Naive B cell (primary cell): ENCODE measurements at places on chromosomes 5 and 9.

DNA sequence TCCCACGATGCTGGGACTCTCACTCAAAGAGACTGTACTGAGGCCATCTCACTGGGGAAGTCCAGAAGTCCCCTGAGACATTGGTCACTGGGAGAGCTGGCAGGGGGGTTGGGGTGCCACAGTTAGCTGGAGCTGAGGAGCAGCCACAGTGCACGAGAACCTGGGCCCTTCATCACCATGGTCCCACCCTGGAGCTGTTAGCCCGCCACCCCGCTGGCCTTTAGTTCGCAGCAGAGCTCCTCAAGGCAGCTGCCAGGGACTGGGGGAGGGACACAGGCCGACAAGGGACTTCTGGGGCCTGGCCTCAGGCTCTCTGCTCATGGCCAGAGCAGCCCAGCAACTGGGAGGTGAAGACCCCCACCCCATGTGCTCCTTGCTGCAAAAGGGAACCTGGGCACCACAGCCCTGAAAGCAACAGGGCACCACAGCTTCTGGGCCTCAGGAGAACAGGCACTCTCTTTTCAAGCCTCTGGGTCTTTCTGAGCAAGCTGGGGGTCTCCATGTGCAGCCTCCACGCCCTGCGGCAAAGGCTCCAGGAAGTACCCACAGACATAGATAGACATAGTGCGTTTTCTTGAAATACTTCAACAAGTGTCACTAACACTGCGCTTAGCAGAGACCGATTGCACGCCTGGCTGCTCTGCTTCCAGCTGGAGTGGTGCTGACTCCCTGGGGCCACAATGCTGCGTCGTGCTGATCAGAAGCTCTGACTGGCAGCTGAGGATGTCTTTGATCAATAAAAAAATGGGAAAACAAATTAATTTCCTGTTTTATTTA lies 46.0 kb downstream of the VAV2 start:
- DNase-seq: peak; percentile 55

DNA sequence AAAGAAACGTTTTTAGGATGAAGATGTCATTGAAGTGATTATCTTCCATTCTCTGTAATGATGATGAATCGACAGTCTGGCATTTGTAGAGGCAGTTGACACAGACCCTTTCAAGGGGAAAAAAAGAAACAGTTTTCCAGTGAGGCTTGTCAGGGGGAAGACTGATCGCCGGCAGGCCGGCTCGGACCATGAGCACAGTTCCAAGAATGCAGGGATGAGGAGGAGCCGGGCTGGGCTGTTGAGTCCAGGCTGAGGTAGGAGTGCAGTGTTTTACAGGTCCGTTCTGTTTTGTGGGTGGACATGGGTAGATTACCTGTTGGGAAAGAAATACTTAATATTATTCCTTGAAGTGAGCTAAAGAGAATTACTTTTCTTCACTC lies 194.6 kb downstream of the AOPEP start:
- no peak for DNase-seq

DNA sequence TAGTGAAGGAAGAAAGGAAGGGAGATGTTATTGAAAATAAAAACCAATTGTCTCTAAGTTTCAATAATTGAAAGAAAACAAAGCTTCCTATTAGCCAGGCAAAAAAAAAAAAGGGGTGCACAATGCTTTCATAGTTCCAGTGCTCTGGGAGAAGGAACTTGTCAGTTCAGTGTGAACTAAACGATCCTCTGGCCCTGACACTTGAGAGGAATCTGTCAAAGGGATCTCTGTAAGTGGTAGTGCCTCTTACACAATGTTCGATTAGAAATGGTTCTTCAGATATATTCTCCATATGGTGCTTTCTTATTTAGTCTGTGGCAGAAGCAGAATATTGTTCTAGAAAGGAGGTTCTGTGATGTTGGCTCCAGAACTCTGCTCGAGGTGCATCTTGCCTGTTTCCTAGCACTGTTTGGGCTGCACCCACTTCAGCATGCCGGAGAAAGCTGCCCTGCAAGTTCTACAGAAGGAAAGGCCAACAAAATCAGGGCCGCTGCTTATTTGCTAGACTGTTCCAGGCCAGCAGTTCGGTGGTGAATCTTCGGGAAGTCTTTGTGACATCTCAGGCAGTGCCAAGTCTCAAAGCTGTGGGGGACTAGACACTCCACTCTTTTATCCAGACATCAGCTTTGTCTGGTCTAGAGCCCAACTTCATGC lies 90.9 kb downstream of the PIK3R1 start:
- no peak for DNase-seq

DNA sequence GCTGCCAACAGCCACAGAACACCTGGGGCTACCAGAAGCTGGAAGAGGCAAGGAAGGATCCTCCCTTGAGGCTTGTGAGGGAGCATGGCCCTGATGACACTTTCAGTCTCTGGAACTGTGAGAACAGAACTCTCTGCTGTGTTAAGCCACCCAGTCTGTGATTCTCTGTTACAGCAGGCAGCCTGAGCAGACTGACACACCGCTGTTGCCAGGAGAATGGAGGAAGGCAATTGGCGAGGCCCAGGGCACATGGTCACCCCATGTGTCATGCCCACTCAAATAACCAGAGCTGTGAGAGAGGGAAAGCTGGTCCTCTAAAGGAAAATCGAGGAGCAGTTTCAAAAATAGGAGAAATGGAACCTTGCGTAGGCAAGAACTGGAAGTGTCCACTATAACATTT lies 12.0 kb upstream of the KIF4B start:
- no peak for DNase-seq

- no peak for DNase-seq
Measured at GRCh38 chr5:127970854-127971425, 112.6 kb upstream of the SLC12A2 start.

DNA sequence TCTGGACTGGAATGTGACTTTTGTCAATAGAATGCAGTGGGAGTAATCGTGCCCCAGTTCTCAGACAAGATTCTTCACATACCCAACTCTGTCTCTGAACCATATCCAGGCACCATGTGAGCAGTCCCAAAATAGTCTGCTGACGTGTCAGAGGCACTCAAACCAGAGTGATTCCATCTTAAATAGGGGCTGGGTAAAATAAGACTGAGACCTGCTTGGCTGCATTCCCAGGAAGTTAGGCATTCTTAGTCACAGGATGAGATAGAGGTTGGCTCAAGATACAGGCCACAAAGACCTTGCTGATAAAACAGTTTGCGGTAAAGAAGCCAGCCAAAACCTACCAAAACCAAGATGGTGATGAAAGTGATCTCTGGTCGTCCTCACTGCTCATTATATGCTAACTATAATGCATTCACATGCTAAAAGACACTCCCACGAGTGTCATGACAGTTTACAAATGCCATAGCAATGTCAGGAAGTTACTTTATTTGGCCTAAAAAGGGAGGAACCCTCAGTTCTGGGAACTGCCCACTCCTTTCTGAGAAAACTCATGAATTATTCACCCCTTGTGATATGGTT lies 16.9 kb upstream of the PLCXD3 start:
- DNase-seq: no peak

DNA sequence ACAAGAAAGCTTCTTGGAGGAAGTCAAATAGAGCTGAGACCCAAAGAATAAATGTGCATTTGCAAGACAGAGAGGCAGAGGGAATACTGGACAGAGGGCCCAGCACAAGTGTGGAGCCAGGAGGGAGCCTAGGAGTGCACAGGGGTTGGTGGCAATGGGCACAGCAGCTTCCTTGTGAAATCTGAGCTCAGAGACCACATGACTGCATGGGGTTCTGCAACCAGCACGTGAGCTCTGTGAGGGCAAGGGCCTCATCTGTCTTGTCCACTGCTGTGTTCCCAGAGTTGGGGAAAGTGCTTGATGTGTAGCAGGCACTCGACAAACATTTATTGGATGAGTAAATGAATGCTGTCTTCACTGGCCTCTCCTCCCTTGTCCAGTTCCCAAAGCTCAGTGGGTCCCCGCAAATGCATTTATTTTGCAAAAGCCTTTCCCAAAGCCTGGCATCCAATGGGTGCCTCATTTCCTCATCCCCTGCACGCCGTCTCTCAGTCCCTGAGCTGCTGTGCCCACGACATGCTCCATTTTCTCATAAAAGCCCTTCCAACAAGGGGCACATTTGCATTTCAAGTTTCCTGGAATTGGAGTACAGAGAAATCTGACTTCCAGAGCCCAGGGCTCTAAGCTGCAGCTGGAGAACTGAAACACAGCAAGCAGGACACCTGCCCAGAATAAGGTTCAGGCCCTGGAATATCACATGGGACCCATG lies 58.5 kb downstream of the KCNIP1 start:
- DNase-seq: no peak

DNA sequence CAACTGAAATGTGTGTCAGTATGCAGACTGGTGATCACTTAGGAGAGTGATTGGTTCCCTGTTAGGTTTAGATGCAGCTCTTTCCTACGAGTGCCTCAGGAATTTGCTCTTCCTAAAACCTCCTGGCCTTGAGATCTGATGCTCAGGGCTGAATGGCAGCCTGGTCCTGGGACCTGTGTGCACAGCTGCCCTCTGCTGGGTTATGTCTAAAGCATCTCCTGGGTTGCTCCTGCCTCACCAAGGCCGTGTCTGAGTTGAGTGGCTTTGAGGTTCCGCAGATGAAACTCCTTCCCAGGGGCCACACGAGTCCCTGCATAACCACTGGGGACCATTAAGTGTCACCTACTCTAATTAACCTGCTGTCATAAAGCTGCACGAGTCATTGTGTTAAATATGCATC lies 59.5 kb downstream of the MVB12B start:
- DNase-seq: no peak

DNA sequence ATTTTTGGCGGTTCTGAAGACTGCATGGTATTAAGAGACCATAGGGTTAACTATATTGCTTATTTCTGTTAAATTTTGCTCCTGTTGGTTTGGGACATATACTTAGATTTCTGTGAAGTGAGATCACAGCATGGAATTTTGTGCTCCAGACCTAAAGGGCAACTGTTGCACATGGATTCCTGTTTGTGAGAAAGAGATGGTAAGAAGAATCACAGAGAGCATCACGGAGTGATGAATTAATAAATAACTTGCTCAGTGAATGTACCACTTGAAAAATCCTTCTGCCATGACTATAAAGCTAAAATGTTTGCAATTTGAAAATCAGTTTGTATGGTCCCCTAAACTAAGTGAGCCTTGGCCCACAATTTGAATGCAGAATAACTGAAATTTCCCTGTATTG lies 4.5 kb downstream of the PSAT1 start:
- no peak for DNase-seq

DNA sequence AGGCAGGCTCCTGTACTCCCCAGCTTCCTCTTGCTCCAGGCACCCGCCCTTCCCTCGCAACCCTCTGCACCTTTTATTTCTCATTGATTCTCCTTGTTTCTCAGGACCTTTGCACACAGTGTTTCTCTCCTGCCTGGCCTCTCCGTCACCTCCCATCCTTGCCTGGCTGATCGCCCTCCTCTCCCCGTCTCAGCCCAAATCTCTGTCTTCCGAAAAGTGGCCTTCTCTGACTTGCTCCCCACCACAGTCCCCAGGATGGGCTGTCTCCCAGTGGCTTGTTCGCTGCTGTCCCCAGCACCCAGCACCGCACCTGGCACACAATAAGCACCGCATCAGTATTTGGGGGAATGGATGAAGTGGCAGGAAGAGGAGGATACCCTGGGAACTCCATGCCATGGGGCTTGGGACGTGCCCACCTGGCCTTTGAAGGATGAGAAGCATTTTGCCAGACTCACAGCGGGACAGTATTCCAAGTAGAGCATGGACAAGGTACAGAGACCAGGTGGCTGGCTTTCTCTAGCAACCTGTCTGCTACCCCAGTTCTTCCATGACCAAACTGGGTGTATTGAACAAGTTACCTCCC lies 62.5 kb downstream of the LMX1B start:
- no peak for DNase-seq

GRCh38 chr5:15441433-15442192 lies 58.4 kb upstream of the FBXL7 start:
- no peak for DNase-seq

DNA sequence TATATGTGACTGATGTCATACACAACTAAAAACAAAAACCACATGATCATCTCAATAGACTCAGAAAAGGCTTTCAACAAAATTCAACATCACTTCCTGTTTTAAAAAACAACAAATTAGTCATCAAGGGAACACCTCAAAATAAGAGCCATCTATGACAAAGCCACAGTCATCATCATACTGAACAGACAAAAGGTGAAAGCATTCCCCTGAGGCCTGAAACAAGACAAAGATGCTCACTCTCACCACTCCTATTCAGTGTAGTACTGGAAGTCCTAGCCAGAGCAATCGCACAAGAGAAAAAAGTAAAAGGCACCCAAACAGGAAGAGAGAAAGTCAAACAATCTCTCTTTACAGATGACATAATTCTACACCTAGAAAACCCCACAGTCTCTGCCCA lies 893.5 kb upstream of the EDIL3 start:
- DNase-seq: no peak

GRCh38 chr9:135926402-135927194 lies 19.3 kb upstream of the CAMSAP1 start:
- no peak for DNase-seq

DNA sequence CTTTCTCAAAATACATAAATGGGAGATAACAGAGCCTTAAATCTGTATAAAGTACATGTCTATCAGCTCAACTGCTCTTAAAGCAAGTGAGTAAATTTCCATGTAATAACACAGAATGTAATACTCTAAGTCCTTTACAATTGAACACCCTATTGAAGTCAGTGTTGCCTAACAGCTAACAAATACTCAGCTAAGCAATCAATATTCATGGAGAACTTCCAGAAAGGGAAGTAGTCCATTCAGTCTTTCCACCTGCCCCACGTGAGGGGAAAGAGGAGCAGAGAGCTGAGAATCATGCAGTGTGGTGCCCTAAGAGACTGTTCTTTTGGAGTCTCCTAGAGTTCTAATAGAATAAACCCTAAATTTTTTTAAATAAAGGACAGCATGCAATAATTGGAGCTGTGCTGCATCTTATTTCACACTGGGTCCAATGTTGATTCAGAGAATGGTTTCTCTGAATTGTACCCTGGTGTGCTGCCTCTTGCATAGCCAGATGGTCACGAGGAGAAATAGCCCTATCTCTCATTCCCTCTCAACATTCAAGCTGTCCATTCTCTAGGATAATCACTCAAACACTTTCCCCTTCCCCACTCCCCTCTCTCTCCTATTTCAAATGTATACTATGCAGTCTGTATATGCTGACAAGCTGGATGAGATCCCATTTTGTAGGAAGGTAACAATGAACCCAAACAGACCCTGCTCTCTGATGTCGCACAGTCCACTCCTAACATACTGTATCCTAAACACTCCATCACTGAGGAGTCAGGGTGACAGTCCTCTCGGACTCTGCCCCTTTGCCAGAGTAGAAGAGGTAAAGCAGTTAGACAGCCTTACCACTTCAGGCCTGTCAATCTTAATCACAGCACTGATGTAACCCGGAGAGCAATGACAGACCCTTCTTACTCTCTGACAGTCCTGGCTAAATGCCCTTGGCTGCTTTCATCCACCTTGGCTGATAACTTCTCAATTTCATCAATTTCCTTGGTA lies 134.8 kb downstream of the EPB41L4A start:
- DNase-seq: no peak

- no peak for DNase-seq
Measured at GRCh38 chr5:156582193-156582598, 255.2 kb downstream of the SGCD start.

DNA sequence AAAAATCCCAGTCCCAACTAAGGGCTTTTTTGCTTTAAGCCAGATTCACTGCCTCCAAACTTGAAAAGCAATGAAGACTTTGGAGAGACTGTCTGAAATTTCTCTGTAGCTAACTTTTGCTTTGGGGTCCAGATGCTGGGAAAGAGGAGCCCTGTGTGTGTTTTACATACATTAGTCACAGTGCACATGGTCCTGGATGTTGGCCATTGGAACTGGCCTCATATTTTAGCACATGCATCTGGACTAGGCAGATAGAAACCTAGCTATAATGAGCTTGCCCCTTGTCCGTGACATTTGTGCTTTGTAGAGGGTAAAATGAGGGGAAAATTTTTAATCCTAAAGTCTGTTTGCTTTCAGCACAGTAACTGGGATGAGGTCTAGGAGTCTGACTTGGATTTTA lies 421.7 kb downstream of the CDK5RAP2 start:
- no peak for DNase-seq
